Activated CD4-positive, alpha-beta memory T cell treated with anti-CD3 and anti-CD28 coated beads, Interleukin-2, amount 10 ng/mL, durations not matched to agents 7 days and 5 days (primary cell): ENCODE measurements at places on chromosomes 13 and 19. TPM values are rescaled to one million over a fixed set of nuclear protein-coding genes. Genes with fewer than 3 reads are reported as not detected.

- DNase-seq: peak; percentile 35
Measured at GRCh38 chr19:47284324-47284899, 9.7 kb downstream of the INAFM1 start.

GRCh38 chr19:4089400-4089908 lies 22.8 kb upstream of the ZBTB7A start:
- DNase-seq: peak; percentile 81

- DNase-seq: no peak
Measured at GRCh38 chr13:94825507-94825906, 113.2 kb upstream of the SOX21 start.

GRCh38 chr19:36245210-36246005 lies 30.5 kb downstream of the ZNF146 start:
- no peak for DNase-seq

GRCh38 chr19:17429641-17430113 lies 9.8 kb downstream of the MVB12A start:
- no peak for DNase-seq

GRCh38 chr13:109833071-109833470 lies 46.7 kb upstream of the IRS2 start:
- no peak for DNase-seq

GRCh38 chr13:20412691-20413355 lies 112.8 kb downstream of the CRYL1 start:
- DNase-seq: peak; percentile 41

DNA sequence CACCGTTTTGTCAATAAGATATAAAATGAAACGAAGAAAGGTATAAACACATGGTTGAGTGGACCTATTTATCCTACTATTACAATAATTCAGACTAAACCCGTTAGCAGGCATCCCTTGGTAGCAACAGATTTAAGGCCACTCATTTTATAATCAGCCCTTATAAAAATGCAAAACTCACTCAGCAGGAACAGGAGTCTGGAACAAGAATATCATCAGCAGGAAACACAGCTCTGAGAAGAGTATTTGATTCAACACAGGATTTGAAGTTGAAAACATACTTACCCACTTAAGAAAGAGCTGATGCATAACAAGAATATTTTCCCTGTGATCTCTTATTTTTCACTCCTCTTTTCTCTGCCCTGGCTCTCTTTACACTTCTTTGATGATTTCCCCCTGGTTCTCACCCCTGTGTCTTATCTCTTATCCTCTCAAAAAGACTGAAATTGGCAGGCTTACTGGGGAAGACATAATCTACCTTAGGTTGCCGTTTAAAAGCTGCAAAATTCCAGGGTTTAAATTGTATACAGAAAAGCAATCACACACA lies 1722.7 kb downstream of the SLITRK5 start:
- DNase-seq: no peak

DNA sequence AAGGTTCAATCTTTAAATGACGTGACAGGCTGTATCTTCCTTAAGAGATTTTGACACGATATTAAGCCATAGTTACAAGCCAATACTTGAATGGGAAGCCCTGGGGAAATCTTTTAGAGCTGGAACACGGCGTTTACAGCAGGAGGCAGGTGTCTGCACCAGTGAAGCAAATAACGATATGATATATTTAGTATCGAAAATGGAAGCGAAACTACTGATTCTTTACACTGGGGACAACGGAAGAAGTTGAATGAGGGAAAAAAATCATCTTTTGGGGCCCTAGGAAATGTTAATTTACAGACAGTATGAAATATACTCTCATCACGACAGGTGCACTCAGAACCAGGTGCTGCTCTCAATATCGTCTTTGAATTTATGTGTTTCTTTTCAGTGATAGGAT lies 793.9 kb upstream of the PCDH20 start:
- no peak for DNase-seq

GRCh38 chr13:25186187-25186586 lies 14.1 kb upstream of the AMER2 start:
- DNase-seq: peak; percentile 6

DNA sequence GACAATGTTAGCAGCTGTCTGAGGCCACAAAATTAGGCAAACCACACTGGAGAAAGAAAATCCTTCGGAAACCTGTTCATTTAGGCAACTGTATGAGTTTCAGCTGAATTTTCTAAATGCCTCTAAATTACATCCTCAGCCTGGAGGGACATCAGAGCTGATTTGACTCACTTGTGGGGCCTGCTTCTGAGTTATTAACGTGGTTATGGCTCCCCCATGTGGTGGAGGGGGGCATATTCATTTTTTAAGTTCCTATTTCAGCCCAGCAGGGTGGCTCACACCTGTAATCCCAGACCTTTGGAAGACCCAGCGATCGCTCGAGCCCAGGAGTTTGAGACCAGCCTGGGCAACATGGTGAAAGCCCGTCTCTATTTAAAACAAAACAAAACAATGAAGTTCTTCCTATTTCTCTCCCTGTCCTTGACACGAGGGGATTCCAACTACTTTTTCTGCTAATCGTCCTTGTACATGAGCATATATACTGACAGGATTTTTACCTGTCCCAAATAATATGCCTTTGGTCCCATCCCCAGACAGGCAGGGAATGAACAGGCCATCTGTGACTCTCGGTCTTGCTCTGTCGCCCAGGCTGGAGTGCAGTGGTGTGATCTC lies 31.5 kb upstream of the HIF3A start:
- DNase-seq: peak; percentile 72

- no peak for DNase-seq
Measured at GRCh38 chr19:54316746-54317107, 3.8 kb upstream of the LILRA5 start.

DNA sequence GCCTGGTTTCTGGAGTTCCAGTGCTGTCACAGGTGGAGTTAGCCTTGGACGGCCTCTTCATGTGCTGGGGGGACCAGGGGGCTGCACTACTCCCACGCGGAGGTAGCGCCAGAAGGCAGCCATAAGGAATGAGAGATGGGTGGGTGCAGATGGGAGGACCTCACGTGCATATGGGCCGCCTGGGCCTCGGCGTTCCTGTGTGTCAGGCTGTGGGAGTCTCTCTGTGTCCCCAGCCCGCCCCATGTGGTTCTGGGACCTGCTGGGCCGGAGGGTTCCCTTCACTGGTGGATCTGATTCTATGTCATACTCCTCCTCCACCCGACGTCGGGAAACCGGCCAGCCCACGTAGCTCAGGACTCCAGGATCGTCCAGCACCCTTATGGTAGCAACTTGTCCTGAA lies 149.0 kb upstream of the SOX1 start:
- DNase-seq: no peak

- no peak for DNase-seq
Measured at GRCh38 chr19:52296400-52296772, 583 bp upstream of the ZNF480 start.

DNA sequence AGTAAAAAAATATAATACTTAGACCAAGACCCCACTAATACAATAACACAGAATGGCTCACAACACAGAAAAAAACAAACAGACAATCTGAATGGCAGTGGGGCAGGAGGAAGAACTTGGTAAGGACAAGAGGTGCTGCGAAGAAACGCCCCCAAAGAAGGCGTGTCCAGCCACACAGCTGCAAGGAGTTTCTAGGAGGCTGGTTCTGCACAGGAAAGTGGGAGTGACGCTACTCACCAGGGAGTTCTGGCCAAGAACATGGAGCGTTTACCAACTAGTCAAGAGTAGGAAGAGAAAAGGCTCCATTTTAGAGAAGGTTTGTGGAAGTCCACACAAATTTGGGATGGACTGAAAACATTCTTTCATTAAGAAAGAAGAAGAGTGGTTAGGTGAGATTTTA lies 95.3 kb upstream of the SLC15A1 start:
- no peak for DNase-seq

- DNase-seq: no peak
Measured at GRCh38 chr19:54612428-54612827, 17.9 kb upstream of the LILRB1 start.

DNA sequence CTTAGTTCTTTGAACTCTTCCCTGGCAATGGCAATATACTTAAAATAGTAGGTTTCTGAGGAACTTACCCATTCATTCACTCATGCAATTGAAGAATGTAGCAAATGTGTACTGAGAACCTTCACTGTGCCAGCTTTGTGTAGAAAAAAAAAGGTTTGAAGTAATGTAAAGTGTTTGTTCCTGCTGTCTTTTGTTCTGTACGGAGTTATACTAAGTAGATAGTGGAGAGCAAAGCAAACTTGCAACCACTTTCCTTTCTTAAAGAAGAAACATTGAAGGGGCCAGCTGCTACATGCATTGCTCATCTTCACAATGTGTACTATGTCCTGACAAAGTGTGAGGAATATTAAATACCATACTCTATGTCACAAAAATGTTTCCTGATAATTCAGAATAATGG lies 68.9 kb upstream of the FREM2 start:
- DNase-seq: no peak

DNA sequence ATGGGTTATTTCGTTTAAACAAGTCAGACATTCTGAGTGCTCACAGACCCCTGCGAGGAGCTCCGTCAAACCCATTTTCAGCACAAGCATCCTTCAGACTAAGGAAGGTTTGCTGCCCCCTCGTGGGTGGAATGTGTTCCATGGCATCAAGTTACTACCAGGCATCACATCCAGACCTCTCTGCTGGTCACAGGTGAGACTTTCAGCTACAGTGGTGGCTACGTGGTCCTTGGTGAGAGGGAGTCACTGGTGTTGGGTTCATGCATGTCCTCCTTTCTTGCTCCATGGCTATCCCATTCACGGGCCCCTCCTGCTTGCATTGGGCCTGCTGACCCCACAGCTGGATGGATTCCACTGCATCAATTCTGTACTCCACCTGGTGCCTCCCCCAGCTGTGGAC lies 9.1 kb upstream of the LILRB5 start:
- peak; percentile 77 for DNase-seq

DNA sequence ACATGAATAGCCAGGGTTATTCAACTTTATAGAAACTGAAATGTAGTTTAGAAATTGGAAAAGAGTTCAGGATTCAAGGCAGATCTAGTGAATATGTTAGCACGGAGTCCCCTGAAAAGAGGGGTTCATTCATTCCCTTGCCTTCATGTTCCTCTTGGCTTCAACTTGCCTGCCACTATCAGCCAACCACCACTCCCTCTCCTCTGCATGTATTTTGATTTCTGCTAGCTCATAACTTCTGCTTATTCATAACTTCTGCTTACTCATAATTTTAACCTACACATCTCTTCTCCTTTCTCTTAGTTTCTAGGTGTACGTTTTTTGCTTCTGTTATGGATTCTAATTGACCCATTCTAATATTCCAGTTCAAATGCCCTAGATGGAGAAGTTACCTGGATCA lies 5.5 kb upstream of the SERTM1 start:
- no peak for DNase-seq

DNA sequence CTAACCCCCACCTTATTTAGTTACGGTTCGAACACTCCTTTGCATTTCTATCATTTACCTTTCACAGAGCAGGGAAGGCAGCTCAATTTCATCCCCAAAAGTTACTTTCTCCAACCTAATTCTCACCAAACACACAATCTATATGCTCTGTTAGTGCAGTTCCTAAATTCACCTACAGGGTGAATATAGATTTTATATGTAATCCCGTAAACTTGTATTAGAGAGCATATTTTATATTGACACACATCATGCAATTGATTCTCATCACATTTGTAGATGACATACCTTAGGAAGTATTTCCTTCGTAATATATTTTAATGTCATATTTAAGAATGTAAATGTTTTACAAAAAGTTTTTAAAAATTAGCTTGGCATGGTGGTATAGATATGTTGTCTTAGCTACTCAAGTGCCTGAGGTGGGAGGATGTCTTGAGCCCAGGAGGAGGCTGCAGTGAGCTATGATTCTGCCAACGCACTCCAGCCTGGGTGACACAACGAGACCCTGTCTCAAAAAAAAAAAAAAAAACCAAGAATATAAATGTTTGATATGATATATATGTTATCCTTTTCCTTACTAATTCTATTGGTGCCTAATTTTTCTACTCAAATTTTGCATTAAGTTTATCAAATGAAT lies 57.3 kb upstream of the TNFRSF19 start:
- no peak for DNase-seq

NKPD1 gene
- 0.10 TPM for total RNA-seq

KLK3 gene
- not detected for total RNA-seq

CD209 gene
- total RNA-seq: not detected

KRTDAP gene
- not detected for total RNA-seq

NOP53 gene
- 257 TPM for total RNA-seq
